ENCODE measurements at places on chromosomes 1 and 21.

DNA sequence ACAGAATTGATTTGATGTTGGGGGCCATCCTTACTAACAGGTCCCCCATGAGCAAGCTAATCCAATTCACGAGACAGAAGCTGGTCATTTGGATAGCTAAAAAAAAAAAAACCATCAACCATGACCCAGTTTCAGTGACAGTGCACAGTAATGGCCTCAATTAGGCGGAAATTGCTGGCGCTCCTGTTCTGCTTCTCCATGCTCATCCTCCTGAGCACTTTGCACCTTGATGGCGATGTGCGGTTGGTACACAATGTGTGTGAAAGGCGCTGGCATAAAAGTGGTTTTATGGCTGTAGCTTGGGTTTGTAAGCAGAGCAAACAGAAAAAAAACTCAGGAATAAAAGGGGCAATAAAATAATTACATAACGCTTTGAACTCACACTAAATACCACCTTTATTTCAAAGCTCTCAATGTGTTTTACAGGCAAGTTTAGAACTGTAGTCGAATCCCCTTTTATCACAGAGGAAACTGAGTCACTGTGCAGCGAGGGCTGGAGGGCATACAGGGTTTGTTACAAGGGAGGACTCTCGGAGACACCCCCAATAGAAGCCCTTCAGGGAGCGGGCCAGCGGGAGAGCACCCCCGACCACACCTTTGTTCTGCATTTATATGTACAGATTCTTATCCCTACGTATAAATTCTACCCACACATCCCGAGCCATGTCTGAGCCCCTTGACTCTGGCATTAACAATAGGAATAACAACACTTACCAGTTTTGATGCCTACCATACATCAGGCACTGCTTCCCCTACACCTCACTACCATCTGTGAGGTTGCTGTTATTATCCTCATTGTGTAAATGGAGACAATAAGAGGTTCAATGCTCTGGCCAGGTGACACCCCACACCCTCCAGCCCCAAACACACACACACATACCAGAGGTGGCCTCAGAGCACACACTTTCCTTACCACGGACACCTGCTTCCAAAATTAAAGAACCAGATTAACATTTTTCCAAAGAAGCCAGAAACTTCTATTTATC, 213.5 kb upstream of the IRF2BP2 start:
- DNase-seq: no peak

GRCh38 chr1:26994787-26995517, 1.5 kb downstream of the TRNP1 start:
- no peak for DNase-seq

GRCh38 chr1:52601991-52602855, at the start of gene GPX7:
TSS of gene GPX7 (plus strand) at chr1:52602371. CDS start at chr1:52602410, 39 bp downstream.
- DNase-seq: peak; percentile 54

- no peak for DNase-seq
Measured at GRCh38 chr1:74654708-74655107, 18.9 kb downstream of the ERICH3 start.
